Osteoblast (primary cell): ENCODE measurements at places on chromosomes 1 and 21. TPM values are rescaled to one million over a fixed set of nuclear protein-coding genes. Genes with fewer than 3 reads are reported as not detected.
A peak's percentile ranks its signal among the peaks of the same experiment; 100 is the strongest.

- no peak for DNase-seq
Measured at GRCh38 chr1:219114014-219114413, 59.7 kb upstream of the LYPLAL1 start.

The ZBTB8OS gene
- total RNA-seq: 27.1 and 37.3 TPM in 2 replicates

The OR2L5 gene
- total RNA-seq: not detected in 2 replicates

The FMO5 gene
- 2.7 and 3.6 TPM in 2 replicates for total RNA-seq

DNA sequence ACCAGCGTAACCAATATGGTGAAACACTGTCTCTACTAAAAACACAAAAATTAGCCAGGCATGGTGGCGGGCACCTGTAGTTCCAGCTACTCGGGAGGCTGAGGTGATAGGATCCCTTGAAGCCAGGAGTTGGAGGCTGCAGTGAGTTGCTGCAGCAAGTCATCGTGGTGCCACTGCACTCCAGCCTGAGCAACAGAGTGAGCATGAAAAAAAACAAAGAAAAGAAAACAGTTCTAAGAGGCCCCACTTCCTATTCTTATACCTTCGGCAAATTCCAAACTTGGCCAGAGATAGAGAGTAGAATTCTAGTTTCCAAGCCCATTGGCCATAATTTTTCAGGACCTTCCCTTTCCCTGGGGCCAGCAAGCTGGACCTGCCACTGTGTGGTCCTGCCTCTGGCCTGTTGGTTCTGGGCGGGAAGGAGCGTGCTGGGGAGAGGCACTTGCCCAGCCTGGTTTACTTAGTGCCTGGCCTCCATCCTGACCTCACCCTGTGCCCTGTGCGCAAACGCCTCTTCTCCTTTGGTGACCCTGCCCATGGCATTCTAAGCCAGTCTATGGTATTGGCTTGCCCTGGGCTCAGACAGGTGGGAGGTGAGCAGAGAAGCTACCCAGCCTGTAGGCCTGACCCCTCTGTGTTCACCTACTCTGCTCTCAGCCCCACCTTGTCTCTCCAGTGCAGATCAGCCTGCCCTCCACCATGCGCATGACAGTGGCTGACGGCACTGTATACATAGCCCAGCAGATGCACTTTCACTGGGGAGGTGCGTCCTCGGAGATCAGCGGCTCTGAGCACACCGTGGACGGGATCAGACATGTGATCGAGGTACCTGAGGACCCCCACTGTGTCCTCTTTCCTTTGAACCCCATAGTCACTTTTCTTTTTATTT, 11.0 kb downstream of the CA6 start:
- no peak for DNase-seq

DNA sequence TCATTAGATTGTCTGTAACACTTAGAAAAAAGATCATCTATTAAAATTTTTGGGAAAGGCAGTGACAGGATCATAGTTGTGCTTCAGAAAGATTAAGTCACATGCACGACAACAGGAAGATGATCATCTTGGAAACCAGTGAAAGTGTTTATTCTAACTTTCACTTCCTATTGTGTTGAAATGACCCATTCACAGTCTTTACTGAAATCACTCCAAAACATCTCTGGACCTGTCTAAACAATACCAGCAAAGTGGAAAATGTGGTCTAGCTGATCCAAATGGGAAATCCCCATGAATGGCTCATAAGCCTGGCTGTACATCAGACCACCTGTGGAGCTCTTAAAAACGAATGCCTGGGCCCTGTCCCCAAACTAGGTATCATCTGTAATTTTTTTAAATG, 111.1 kb upstream of the ETV3 start:
- no peak for DNase-seq

The LCE3E gene
- total RNA-seq: not detected in 2 replicates

GRCh38 chr1:187433598-187433997, 604.8 kb downstream of the PLA2G4A start:
- DNase-seq: peak; percentile 13

GRCh38 chr1:228018961-228019721, 12.3 kb downstream of the WNT3A start:
- peak; percentile 79 for DNase-seq

- no peak for DNase-seq
Measured at GRCh38 chr1:165988275-165988674, 160.9 kb downstream of the UCK2 start.

DNA sequence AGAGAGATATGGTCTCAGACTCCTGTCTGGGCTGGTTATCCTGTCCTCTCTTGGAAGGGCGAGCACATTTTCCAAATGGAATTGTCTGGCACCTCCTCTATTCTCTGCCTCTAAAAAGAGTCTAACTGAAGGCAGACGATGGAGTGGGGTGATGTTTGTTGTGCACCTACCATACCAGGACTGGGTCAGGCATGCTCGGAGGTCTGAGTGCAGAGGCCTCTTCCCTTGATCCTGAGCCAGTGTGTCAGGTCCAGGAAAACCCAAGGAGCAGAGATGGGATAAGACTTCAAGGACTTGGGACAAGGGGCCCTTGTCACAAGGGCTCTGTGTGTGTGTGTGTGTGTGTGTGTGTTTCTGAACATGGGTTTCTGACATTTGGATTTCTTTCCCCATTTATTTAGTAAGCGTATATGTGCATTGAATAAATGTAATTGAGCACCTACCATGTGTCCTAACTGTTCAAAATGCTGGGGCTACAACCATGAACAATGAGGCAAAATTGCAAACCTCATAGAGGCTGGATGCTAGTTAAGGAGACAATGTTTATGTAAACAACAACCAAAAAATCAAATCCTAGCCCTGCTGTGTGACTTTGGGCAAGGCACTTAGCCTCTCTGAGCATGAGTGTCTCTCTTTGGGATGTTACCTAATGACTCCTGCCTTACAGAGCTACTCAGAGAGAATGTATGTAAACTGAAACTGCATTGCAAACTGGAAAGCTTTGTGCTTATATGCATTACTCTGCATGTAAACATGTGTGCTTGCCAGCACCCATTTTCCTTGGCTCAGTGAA, 276.3 kb downstream of the FOXD2 start:
- no peak for DNase-seq
